ENCODE measurements at places on chromosomes 1 and 21.

- no peak for DNase-seq
These were observed 3.3 kb downstream of the UAP1 start for GRCh38 chr1:162564762-162565218.

DNA sequence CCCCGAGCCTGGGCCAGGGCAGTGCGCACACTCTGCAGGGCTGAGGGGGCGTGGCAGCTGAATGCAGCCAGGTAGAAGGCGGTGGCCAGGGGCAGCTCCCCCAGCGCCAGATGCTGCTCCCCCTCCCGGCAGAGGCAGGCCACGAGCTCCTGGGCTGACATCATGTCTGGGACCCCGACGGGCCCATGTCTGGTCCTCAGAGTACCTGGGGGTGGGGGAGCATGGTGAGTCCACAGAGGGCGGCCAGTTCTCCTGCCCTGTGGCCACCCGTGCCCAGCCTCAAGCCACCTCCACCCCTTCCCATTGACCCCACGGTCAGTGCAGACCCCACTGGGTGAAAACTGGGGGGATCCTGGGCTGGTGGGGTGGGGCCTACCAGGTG lies 838 bp downstream of the TTC34 start:
- DNase-seq = no peak

- DNase-seq = no peak
These were observed 135.5 kb downstream of the TGFB2 start for GRCh38 chr1:218480588-218481099.

- DNase-seq = no peak
These were observed 18.3 kb upstream of the ARID1A start for GRCh38 chr1:26677306-26678115.

DNA sequence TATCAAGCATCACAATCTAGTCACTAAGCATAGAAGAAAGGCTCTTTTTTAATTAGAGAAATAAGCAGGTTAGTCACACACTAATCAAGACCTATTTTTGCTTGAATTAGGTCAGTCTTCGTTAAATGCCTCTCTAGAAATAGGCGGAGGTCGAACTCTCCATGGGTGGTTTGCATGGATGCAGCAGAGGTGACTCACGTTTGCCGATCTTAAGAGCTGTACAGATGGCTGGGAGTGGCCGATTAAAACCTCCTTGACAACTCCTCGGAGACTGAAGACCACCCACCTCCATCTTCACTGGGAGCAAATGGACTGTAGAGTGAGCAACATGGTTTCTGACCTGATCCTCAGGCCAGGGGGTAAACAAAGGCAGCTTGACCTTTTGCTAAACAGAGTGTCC lies 249.3 kb downstream of the ZNF648 start:
- DNase-seq = no peak

DNA sequence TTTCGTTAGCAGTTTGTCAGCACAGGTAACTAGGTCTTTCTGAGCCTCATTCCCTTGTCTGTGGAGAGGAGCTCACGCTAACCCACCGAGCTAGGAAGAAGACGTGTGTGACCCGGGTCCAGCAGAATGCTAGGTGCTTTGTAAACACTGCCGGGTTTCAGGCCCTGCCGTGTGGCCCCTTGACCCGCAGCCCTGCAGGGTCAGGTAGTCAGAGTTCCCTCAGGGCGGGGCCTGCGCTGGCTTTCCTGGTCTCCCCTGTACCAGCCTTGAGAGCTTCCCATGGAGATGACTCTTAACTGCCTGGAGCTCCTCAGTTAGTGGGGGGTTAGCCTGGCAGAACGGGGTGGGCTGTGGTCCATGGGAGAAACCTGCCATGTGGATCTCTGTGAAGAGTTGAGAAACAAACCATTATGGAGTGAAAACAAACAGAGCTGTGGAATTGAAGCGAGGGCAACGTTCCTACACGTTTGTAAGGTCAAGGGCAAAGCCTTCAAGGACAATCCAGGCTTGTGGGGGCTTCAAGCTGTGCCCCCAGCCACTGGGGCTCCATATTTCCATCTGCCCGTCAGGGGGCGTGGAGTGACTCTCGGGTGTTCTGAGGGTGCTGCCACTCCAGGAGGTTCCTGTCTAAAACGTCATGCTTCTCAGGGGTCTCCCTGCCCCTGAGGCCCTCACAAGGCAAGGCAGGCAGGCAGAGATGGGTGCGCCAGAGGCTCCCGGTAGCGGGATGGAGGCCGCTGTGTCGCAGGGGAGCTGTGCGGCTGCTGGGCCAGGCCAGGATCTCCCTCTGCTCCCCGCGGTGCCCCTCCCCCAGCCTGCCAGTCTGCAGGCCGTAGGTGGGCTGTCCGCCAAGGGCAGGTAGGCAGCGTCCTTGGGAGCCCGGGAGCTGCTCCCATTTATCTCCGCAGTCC lies 23.8 kb downstream of the LHX4 start:
- DNase-seq = no peak

DNA sequence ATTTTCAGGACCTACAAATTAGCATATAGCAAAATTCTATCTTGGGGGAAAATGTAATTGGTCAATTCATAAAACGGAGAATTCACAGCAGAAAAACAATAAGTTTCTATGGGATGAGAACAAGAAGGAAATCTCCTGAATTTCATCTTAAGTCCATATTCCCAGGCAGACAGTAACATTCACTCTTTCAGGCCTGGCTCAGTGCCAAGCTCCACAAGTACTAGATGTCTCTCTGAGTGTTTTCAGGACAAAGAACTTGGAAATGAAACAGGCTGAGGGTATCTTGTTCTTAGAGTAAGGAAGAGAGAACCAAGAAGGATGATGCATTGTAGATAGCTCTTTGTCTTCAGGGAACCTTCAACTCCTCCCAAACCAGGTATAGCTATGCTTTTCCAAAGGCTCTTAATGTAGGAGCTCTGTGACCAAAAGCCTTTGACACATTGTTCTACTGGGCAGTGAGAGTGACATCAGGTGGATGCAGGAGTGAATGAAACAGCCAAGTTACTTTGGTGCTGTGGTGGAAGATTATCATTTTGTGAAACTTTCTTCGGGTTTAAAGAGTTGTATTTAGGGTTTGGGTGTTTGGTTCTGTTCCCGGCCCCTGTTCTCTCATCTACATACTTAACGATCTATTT lies 298.3 kb downstream of the GPATCH2 start:
- DNase-seq = no peak

GRCh38 chr1:222523852-222524251 lies 24.1 kb downstream of the HHIPL2 start:
- DNase-seq = no peak

GRCh38 chr1:195328102-195328501 lies 1280.1 kb downstream of the KCNT2 start:
- DNase-seq = no peak

GRCh38 chr1:29845910-29846309 lies 609.6 kb downstream of the PTPRU start:
- no peak for DNase-seq

- DNase-seq = no peak
These were observed 246.3 kb downstream of the FGGY start for GRCh38 chr1:59543211-59543668.

DNA sequence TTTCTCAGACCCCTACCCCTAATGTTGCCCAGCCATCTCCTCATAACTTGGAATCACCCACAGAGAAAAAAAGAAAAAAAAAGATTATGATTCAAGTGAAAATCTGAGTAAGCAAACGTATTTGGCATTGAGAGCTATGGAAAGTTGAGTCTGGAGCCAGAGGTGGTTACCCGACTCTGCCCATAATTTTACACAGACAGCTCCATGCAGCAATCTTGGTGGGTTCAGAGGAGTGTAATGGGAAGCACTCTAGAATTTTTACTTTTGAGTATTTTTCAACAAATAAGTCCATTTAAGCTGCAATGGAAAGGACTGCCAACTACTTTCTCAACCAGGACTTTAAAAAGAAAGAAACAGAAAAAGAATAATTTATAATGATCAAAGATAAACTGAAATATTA lies 62.7 kb downstream of the ZC3H11B start:
- no peak for DNase-seq

DNA sequence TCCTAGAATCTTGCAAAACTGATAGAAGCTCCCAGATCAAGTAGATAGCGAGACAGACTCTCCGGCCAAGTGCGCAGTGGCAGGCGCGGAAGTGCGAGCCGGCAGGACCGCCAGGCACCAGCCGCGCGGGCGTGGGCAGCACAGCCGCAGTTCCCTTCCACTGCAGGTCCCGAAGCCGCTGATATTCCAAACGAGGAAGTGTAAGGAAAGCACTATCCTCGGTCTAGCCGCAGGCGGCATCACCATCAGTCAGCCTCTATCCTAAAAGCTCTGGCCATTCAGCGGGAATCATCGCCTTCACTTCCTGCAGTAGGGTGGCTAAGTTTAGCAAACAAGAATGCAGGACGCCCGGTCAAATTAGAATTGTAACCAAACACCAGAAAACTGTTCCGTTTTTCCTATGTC lies 710 bp downstream of the GLRX2 start:
- no peak for DNase-seq

- DNase-seq = no peak
These were observed 33.1 kb downstream of the WDR4 start for GRCh38 chr21:42846221-42846620.

DNA sequence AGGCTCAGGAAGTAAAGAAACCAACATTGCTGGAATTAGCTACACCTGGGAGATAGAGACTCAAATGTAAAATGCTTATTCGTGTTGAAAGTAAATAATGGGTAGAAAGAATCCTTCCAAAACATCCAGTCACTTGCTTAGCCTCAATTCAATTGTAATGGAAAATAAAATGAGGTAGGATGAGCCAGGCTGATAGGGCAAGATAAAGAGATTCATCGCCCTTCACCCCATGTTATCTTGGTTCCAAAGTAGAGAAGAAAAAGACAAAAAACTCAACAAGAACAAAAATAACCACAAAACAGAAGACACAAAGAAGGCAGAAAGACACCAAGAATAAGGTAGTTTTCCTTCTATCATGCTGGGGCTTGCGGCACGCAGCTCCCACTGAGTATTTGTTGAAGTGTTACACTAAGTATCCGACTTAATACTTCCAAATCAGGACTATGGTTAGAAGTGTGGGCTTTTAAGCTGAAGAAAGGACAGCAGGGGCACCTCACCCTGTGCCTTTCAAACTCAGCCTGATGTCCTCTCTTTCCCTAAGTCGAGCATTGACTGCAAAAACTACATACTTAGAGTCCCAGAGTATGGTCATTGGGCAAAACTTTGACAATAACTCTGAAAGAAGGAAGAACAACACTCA lies 202.1 kb downstream of the VAV3 start:
- DNase-seq = no peak

DNA sequence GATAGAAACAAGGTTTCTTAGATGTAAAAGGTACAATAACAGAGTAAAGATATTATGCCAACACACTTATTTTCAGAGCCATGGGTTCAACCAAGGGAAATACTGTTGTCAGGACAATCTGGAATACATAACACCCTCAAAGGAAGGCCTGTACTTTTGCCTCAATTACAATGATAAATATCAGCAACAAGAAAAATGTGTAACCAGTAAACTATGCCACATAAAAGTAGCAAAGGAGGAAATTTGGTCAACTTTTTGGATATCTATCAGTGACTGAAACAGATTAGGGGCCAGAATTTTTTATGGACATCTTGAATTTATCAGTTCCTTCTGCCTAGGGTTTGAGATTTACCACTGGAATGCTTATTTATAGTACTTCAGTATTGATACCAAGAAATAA lies 24.6 kb upstream of the RAP1GAP start:
- DNase-seq = no peak

- no peak for DNase-seq
These were observed 63.2 kb downstream of the IER5 start for GRCh38 chr1:181151378-181152326.

- no peak for DNase-seq
These were observed 79.7 kb upstream of the MARK1 start for GRCh38 chr1:220448217-220448616.

DNA sequence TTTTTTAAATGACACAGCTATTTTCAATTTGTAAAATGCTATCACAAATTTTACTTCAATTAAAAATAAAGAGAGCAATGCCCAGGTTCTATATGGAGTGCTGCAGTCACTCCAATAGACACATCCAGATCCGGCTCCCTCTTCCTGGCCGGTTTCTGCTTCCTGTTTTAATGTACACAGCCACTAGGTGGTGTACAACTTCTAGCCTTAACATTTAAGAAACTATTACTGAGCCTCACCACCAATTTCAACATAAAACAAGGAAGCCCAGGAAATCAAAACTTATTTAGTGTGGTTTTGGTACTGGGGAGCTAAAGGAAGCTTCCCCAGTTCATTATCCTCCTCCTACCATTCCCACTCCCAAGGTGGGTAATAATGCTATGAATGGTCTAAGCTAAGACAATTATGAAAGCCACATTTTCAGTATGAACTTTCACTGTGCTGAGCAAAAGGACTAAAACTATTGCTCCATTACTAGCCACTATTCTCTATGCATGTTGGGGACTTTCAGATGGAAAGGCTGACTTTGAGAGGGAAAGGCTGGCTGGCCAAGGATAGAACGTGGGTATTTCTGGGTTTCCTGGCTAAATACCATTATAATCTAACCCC lies 25.5 kb upstream of the MTMR11 start:
- DNase-seq = peak; percentile 71

- DNase-seq = no peak
These were observed 712.3 kb downstream of the PTPRU start for GRCh38 chr1:29948581-29948980.

DNA sequence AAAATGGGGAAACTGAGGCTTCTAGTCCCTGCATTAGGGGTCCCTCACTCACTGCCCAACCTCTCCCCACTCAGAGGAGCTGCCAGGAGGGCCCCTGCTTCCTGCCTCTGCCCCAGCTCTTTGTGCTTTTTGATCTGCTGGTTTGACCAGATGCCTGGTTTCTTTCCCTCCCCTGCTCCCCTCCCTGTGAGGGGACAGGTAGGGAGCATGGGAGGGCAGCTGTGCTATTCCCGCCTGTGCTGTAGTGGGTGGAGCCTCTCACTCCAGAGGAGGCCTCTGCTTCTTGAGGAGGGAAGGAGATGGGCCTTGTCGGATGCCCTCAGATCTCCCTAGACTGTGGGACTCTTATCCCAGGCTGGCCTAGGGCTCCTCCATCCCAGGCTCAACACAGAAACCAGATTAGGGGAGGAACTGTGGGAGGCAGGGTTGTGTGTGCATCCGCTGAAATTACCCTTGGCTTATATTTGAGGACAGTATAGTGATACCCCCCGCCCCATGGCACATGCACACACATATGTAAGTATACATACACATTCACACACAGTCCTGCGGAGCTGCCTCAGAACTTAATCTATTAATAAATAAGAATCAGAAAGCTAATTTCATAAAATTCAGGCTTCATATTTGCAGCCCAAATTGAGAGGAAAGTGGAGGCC lies 4.6 kb downstream of the BOLA1 start:
- DNase-seq = no peak

GRCh38 chr1:109210058-109210457 lies 3.7 kb upstream of the SARS1 start:
- DNase-seq = no peak

- no peak for DNase-seq
These were observed 36.0 kb downstream of the ELK4 start for GRCh38 chr1:205595861-205596260.

Data from NCI-H1694 (cell line).